NCI-H2171 (cell line): ENCODE measurements at places on chromosomes 6 and 20.

DNA sequence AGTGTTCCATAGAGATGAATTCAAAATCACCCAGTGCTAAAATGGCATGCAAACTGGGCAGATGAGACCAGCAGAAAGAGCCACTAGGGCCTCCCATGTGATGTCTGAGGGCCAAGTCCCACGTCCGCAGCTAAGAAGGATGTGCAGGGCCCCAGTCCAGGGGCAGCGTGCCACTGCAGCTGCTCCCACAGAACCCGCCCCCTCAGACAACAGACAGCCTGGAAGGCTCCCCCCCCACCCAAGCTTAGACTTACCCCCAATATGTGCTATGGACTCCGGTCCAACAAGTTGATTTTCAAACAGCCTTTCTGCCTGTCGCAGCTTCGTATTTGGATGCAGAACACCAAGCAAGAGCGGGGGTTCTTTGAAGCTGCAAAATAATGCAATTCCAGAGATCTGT, 14.0 kb downstream of the APMAP start:
- DNase-seq = no peak

DNA sequence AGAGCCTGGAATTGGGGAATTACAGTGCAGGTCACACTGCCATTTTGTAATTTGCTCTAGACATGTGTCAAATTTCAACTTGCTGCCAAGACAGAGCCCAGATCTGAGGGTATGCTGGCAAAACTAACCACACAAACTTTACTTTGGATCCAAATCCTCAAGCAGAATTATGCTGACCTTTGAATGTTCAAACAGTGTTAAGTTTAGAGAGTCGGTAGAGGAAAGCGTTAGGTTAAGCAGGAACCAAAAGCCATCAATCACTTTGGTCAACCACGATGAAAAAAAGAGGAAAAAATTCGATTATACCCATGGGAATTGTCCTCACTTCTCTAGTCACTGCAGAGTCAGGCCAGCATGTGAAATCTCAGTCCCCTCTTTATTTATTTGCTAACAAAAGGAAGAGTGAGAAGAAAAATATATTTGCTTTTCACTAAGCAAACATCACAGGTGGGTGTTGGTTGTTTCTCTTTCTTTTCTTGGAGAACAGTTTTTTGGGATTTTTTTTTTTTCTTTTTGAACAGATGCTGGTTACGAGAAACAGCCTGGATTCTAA, 105.1 kb upstream of the ADGRF1 start:
- no peak for DNase-seq

DNA sequence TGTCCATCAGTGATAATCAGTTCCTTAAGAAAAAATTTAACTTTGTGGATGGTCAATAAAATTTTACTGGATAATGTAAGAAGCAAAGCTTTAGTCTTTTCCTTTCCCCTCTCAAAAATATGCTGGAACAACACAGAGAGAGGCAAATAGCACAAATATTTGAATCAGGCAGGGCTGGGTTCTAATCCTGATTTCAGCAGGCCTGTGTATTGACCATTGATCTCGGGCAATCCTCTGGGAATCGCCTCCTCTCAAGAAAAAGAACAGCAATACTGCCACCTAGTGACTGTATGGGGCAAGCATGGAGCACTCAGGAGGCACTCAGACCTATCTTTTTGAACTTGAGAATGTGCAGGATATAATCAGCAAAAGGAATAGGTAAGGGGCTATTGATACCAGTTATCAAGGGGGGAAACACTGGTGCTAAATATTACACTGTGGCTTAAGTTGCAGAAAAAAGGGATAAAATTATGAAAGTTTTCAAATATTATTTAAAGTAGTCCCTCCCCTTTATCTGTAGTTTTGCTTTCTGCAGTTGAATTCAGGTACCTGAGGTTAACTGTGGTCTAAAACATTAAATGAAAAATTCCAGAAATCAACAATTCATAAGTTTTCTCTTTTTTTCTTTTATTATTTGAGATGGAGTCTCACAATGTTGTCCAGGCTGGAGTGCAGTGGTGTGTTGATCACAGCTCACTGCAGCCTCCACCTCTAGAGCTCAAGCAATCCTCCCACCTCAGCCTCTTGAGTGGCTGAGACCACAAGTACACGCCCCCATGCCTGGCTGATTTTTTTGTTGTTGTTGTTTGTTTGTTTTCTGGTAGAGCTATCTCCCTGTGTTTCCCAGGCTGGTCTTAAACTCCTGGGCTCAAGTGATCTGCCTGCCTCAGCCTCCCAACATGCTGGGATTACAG, 91.8 kb upstream of the NHSL1 start:
- DNase-seq = peak; percentile 47

DNA sequence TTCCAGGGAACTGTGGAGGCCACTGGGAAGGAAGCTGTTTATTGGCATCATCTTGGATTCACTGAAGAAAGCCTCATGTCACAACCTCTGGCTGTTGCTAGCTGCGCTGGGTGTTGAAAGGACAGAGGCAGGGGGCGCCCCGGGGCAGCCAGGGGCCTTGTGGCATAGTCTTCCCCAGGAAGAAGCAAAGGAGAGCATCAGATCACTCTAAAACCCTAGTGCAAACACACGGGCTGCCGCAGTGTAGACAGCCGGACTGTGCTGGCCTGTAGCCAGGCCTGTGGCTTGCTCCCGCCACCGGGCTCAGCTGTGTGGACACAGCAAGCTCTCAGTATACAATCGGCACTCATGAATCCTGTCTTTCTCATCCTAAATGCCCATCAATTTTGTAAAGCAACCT, 23.8 kb upstream of the SMOC2 start:
- no peak for DNase-seq

- no peak for DNase-seq
These were observed 422.7 kb downstream of the CD83 start for GRCh38 chr6:14540276-14540675.

- DNase-seq = no peak
These were observed 601.9 kb downstream of the HTR1B start for GRCh38 chr6:76861403-76861802.

DNA sequence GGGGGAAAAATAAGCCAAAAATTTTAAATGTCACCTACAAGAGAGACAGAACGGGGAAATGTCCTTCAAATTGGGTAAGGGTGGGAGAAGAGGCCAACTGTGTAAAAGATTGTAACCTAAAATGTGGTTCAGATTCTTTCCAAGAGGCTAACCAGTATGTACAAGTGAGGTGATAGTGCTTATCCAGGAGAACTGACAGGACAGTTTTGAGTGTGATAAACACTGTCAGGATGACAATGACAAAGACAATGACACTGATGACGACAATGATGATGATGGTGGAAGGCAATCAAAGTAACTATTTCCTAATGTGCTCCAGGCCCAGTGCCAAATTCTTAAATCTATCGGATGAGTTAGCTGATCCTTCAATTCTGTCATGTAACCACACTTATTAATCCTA, 57.3 kb downstream of the TASP1 start:
- DNase-seq = no peak

GRCh38 chr20:38430679-38431325, 4.3 kb downstream of the SNHG17 start:
- no peak for DNase-seq

DNA sequence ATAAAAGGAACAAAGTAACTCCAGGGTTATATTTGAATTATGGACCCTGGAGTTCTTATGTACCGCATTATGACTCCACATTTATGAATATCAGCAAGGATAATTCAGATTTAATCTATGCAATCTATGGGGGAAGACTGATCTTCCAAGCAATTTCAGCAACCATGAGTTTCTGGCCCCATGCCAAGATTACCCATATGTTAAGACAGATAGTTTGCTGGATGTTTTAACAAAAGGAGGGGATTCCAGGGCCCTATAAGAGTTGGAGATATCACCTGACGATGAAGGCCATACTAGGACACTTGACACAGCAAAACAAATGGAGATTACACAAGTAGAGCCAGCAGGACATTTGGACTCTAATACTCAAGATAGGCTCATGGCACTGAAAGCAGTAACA, 45.9 kb upstream of the PLN start:
- peak; percentile 7 for DNase-seq

DNA sequence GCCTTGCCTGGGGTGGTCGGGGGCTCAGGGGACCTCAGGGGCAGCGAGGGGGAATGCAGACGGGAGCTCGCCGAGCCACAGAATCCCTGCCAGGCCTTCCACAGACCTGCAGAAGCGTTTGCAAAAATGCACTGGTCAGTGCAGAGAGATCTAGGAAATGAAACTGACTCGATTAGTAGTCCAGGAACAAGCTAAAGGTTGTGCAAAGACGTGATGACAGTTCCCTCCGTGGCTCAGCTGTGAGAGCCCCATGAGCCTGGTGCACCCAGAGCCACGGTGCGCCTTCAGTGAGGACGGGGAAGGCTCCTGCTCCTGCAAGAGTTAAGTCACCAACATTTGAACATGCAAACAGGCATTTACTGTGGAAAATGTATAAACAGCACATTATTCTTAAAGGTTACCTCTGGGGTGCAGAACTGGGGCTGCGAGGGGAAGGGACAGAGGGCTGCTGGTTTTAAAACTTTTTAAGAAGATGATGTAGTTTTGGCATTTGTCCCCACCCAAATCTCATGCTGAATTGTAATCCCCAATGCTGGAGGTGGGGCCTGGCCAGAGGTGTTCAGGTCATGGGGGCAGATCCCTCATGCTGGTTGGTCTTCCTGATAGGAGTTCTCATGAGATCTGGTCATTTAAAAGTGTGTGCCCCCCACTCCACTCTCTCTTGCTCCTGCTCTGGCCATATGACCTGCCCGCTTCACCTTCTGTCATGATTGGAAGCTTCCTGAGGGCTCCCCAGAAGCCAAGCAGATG, 147.3 kb downstream of the DLL1 start:
- no peak for DNase-seq

- no peak for DNase-seq
These were observed 139.5 kb upstream of the CDH4 start for GRCh38 chr20:61112515-61112914.
